ENCODE measurements at places on chromosomes 1 and 21. TPM values are rescaled to one million over a fixed set of nuclear protein-coding genes. Genes with fewer than 3 reads are reported as not detected.

CIART gene
- polyA plus RNA-seq: 4.6 TPM

FMO2 gene
- 0.49 TPM for polyA plus RNA-seq

DCST2 gene
- 0.72 TPM for polyA plus RNA-seq

DNA sequence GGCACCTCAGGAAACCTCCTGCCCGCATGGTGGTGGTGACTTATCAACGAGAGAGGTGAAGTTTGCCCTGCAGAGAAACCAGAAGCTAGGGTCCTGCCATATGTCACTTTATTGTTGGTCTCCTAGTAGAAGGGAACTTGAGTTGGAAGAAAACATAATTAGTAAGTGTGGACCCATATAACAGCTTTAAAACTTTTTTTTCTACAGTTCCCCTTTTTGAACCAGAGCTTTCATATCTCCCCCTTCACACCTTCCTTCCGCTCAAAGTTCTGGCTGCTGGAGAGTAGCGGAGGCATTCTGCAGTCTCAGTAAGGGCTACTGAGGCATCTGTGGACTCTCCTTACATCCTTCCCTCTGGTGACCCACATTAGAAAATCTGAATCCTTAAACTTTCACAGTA is 48.9 kb downstream of the PHC2 start:
- DNase-seq: no peak

DNA sequence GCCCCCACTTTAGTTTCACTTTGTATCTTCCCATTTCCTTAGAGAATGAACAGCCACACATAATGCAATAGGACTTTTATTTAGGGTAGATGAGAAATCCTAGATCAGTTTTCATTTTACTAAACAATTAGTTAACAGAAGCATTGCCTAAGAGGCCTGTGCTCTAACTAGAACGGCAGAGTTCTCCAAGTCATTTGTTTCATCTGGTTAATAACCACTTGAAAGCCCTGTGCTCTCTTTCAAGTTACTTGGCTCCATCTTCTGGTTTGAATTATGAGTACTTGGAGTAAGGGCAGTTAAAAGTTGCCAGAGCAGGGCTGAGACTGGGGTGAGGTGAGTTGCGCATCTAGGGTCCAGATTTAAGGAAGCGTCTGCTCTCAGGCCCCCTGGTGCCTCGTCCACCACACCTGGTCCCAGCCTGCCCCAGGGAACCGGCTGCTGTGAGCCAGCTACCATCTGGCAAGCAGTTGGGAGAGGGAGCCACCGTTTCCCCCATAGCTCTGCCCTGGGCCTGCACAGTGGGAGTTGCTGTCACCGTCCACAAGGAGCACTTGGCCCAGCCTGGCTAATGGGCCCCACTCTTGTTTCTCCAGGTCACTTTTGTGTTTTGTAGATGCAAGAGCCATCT is 18.1 kb upstream of the SLC44A3 start:
- DNase-seq: peak; percentile 84
